Stimulated activated CD4-positive, alpha-beta T cell treated with anti-CD3 and anti-CD28 coated beads, TNF-alpha, amount 100 ng/mL, for 4 hours (primary cell): ENCODE measurements at places on chromosomes 6 and 20.

GRCh38 chr6:168078943-168079405, at the start of gene FRMD1:
FRMD1 (minus strand) TSS chr6:168079212; CDS start chr6:168079094, 118 bp downstream.
- DNase-seq = no peak

GRCh38 chr6:167551628-167552257, 226.9 kb downstream of the TTLL2 start:
- DNase-seq = no peak

DNA sequence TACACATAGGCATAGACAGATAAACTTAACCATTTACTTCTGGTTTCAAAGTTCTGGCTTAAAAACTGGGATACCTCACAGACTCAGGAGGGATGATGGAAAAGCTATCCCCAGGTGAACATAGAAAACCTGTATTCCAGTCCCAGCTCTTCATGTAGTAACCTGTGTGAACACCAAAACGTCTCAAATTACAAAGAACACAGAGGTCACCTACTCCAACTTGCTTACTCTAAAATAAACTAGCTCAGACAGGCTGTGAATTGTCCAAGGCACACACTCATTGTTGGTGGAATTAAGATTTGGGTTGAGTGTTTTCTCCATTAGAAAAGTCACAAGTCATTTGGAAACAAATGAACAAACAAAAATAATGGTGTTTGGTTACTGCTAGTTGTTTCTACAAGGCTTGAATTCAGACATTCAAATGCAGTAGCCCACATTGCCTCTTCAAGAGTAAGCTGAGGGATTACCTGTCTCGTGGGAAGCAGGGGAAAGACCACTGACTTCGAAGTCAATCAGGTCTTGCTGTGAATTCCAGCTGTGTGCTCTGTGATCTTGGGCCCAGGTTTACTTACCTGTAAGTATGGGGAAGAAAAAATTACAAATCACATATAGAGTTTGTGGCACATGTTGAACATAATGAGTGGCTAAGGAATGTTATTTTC, 48.2 kb upstream of the LRRC1 start:
- DNase-seq = no peak

GRCh38 chr20:36883977-36884535, 8.1 kb downstream of the TLDC2 start:
- DNase-seq = no peak

GRCh38 chr20:4181956-4182945, 166.9 kb upstream of the RNF24 start:
- DNase-seq = no peak

- DNase-seq = no peak
These were observed 13.6 kb downstream of the RIPOR2 start for GRCh38 chr6:24922170-24922569.

DNA sequence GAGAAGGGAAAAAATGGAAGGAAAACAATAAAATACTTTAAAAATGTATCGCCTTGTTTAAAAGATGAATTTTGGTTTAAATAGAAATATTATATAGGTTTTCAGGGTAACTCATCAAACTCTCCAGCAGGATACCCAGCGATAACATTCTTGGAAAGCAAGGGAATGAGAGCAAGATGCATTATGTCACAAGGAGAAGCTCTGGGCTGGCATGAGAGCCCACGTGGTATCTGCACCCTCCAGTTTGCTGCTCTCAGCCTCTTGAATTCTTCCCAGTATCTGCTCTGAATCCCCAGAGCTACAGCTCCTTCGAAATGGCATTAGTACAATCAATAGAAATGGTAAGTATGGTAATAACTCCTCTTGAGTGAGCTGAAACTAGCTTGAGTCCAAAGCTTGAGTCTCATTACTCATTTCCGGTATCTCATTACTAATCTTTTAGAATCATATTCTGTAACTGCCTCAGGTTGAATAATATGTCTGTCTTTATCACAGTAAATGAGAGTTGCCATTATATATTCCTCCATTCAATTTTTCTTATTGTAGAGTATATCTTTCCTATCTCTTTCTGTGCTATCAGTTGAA, 4.9 kb upstream of the TMEM242 start:
- DNase-seq = no peak

DNA sequence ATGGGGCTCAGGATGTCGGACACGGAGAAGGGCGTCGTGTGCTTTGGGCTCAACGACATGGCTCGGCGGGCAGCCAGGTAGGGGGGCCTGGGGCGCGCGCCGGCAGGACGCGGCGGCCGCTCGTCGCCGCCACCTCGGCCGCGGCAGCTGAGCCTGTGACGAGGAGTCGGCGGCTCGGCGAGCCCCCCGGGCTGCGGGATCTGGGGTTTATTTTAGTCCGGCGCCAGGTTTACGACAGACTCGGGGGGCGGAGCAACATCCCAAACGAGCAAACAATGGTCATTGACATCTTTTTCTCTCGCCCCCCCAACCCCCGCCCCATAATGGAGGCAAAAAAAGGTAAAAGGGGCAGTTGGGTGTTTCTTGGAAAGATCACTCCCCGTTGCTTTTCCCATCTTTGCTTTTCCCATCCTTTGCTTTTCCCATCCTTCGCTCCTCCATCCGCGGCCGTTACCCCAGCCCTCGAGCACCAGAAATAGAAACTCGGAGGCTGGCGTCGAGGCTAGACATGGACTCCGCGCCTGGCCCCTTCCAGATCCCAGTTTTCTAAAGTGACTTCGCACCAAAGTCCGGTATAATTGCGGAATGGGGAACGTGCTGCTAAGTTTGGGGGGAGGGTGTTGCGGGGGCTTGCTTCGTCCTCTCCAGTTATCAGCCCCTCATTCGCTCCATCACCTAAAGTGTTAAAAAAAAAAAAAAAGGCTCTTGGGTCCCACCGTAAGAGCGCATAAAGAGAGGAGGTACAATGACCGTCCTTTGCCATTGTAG, at the start of gene NKX2-4:
Gene NKX2-4, minus strand, starts transcription at position 186 of the 768 bp plus-strand sequence. Its CDS starts 127 bp downstream, at position 59.
- DNase-seq = no peak

- no peak for DNase-seq
These were observed 17.5 kb upstream of the SAMHD1 start for GRCh38 chr20:36969051-36969450.

GRCh38 chr20:54479138-54479906, 3.9 kb downstream of the DOK5 start:
- DNase-seq = no peak

DNA sequence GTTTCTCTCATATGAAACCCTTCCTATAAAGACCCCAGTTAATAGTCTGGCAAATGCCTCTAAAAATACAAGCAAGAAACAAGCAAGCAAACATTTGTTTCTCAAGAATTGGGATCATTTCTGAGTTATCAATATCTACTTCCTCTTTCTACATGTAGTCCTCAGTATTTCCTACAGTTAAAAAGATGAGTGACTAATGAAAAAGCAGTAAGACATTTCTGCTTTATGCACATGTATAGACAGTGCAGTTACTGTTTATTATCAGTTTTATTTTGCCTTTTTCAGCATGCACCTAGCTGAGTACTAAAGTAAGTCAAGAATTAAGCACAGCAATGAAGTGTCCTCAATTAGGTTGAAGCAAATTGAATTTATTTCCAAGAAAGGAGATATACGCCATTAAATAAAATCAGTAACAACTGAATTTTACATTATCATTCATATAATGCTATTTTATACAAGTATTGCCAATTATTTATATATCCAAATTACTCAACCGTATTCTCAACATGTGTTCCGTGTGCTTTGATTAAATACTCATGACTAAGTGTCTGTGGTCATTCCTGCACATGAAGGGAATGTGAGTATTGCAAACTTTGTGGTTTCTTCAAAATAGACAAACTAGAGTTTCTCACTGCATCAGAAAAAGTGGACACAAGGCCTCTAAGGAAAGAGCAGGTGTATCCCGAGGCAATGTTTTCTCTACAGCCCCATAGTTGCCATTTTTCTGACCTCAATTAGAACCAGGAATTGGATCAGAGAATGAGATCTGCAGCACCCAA, 159.3 kb upstream of the MARCKS start:
- DNase-seq = no peak

GRCh38 chr6:33797626-33798342, 6.0 kb downstream of the MLN start:
- no peak for DNase-seq

GRCh38 chr6:6685249-6686040, 96.9 kb downstream of the LY86 start:
- no peak for DNase-seq

- no peak for DNase-seq
These were observed 31.3 kb downstream of the KCNK15 start for GRCh38 chr20:44776980-44777379.

GRCh38 chr6:121216928-121217327, 117.4 kb downstream of the TBC1D32 start:
- no peak for DNase-seq

- no peak for DNase-seq
These were observed 125.0 kb upstream of the JAG1 start for GRCh38 chr20:10798811-10799210.

DNA sequence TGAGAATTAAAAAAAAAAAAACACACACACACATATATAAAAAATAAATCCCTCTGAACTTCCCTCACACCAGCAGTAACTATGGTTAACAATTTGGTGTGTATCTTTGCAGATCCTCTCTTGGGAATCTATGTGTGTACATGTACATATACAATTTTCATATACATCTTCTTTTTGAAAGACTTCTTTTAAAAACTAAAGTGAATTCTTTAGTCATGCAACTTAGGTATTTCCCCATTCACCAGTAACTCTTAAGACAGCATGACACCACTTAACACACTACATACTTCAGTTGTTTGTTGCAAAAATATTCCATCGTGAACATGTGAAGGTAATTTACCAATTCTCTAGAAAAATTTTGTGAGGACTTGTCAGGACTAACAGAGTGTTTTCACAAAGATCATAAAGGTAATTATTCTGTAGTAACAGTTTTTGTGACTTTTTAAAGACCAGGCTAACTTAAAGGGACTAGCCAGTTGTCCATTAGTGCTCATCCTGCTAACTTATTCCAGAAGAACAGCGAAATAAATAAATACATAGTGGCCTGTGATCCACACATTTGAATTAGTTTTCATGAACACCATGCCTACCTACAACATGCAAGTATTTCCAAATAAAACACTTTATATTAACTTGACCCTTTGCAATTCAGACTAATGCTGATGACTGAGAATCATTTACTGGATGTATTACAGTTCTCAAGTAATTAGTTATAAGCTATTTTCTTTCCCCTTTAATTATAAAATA, 12.1 kb downstream of the RBM39 start:
- DNase-seq = no peak

DNA sequence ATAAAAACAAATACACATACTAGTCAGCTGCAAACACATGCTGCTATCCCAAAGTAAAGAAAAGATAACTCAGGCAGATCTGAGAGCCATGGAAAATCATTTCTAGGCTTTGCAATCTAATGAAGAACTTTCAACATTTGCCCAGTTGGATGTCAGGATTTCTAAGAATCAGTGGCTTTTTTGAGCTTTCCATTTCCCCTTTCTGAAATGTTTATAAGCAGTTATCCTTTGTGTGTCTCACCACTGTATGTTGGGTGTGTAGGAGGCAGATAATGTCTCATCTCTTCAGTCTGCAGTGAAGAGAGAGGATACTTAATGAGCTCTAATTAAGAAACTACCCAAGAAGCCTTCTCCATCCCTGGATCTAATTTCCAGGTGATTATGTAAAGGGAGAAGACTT, 43.6 kb downstream of the RGS17 start:
- DNase-seq = no peak

DNA sequence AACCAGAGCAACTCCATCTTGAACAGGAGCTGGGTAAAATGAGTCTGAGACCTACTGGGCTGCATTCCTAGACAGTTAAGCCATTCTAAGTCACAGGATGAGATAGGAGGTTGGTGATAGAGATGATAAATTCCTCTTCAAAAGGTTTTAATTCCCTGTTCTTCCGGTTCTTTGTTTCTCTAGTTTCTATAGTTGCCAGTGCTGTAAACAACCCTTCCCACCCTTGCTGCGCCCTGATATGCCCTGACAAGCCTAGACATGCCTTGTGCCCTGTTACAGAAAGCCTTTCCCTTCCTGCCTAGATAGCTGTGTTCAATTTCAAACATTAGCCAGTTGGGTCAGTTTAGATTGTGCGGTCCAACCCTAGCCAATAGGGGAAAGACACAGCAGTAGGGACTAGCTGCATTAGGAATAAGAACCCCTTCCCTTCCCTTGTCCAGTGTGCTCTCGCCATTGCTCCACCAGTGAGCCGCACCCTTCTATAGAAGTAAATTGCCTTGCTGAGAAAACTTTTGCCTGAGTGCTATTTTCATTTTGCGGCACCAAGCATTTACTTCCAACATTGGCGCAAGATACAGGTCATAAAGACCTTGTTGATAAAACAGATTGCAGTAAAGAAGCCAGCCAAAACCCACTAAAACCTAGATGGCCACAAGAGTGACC, 52.5 kb upstream of the CCN2 start:
- DNase-seq = no peak

- DNase-seq = peak; percentile 8
These were observed at the start of gene TIAM2 for GRCh38 chr6:154995254-154996015. TIAM2 (plus strand) TSS chr6:154995315; CDS start chr6:155129224, 133,909 bp downstream.

- no peak for DNase-seq
These were observed 278.5 kb upstream of the MAN1A1 start for GRCh38 chr6:119627908-119628669.

DNA sequence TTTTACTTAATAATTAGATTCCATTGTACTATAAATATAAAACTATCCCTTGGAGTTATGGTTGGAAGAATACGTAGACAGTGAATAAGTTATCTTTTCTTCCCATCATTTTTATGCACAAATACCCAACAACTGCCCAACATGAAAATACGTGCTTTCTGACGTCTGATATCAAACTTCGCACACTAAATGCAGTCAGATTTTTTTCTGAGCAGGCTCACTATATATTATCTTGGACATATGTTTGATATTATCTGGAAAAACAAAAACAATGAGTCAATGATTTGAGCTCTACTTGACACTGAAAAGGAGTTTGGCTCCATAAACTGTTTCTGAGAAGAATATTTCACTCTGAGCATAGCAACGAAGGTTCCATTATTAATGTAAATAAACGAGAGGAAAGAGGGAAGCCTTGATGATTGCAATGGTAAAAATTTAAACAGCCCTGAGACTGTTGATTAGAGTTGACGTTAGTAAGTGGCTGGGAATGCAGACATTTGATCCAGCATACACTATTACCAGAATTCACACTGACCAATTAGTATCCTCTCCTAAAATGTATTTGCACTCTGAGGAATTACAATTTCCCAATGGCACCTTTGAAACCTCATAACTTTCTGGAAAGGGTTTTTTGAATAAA, 1090.0 kb downstream of the EPHA7 start:
- no peak for DNase-seq

DNA sequence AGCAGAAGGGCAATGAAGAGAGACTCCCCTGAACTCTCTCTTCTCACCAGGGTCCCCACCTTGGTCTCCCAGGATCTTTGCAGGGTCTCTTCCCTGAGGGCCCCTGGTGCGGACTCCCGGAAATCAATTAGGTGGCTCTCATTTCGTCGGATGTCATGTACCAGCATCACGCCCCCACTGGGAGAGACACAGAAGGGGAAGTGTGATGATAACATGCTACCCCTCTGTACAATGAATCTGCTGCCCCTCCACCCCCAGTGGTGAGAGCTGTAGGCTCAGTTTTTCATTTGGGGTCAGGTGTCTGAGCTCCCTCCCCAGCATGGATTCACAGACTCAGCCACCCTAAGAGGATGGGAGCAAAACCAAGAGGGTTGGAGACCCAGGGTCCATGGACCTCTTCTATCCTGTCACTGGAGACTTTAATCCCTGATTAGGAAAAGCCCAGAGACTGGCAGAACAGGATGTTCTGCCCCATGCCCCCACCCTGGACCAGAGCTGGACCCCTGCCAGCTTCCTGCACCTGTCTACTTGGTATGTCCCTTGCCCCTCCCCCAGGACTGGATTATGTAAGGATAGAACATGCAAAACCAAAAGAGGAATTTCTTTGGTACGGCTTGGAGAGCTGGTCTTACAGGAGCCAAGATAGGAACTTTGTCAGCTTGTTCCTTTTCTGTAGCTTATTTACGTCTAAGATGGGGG, 11.1 kb downstream of the GGT7 start:
- no peak for DNase-seq

- no peak for DNase-seq
These were observed 44.9 kb upstream of the RNF24 start for GRCh38 chr20:4060064-4060795.
